ENCODE measurements at places on chromosomes 3 and 15.

- DNase-seq = no peak
Measured at GRCh38 chr3:159458010-159458409, 530.6 kb upstream of the IL12A start.

- DNase-seq = no peak
Measured at GRCh38 chr3:124383051-124383450, 347.2 kb upstream of the UMPS start.

DNA sequence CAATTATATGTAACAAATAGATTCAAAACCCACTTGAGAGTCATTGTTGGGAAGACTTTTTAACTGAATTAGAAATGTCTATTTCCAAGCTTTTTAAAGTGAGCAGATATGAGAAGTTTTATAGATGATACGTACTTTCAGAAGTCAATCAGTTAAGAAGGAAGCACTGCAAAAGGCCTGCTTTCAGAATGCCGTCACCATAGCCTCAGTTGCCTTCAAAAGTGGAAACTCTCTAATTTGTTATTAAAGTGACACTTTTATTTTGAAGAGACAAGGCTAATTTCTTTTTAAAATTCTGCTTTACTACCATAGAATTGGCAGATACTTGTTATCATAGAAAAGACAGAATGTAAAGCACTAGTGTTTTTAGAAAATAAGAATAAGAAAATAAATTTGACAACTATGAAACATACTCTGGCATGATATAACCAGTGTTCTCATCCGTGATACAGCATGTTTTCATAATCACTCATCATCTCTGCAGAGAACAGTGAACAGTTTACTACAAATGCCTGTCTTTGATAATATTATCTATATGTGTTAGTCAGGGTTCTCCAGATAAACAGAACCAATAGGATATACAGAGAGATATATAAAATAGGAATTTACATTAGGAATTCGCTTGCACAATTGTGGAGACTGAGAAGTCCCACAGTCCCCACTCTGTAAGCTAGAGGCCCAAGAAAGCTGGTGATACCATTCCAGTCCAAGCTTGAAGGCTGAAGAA is 7.0 kb upstream of the PLD1 start:
- no peak for DNase-seq

DNA sequence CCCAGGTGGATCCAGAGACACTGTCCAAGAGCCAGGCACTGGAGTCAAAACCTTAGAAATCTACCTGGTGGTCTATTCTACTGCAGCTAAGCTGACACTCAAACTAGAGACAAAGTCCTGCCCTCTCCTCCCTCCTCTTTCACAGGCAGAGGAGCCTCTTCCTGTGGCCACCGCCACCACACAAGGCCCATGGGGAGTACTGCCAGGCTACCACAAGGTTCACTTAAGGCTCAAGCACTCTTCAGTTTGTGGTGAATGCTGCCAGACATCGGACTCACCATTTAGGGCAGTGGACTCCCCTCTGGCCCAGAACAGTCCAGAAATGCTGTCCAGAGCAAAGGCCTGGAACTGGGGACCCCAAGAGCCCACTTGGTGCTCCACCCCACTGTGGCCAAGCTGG is 160.9 kb downstream of the ADAMTS17 start:
- no peak for DNase-seq

- no peak for DNase-seq
Measured at GRCh38 chr3:9951126-9951525, 1.1 kb downstream of the PRRT3 start.

DNA sequence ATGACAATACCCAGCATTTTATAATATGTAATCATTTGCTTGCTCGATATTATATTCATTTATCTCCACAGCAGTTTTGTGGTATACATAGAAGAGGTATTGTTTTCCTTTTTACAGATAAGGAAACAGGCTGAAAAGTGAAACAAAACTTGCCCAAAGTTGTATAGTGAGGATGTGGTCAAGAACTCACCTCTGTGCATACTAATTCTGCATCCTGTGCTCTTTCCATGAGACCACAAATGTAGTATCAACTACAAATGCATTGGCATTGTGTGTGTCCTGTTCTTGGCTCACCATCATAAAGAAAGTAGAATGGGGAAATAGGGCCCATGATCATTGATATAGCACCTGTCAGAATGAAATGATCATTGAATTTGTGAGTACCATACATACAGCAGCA is 167.3 kb downstream of the NECTIN3 start:
- DNase-seq = no peak

GRCh38 chr3:114241262-114241661 is 3.9 kb upstream of the ZNF80 start:
- no peak for DNase-seq

GRCh38 chr3:129878355-129878754 is 15.2 kb downstream of the TMCC1 start:
- no peak for DNase-seq

DNA sequence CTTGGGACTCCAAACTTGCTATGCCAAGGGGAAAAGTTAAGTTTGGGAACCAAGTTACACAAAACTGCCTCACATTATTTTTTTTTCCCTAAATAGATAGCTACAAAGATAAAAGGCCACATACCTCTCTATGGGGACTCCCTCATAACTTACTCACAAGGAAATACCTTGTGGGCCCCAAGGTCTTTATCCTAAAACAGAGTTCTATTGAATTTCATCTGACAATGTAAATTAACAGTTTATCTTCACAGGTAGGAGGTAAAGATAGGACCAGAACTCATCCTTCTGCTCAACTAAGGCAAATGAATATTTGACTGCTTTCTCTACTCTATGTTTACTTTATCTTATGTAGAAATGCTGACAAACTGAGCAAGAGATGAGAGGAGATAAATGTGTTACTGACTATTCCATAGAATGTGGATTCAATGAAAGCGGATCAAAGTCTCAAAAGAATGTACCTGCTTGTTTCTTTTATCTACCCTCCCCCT is 1278.0 kb downstream of the OTOL1 start:
- no peak for DNase-seq

DNA sequence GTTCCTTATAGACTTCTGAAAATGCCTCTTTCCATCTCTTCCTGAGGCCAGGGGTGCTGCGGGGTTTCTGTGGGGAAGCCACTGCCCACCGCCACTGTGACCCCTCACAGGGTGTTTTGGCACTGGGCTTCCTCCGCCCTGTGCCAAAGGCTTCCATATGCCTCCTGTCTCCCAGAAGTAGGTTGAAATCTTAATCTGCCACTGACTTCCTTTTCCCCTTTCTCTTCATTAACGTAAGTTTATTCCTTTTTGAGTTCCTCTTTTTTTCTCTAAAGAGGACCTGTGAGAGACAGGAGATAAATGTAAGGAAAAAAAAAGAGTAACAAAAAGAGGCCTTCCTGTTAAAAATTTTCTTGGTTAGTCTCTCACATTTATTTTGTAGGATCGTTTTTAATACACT is 220.5 kb downstream of the CTNNB1 start:
- no peak for DNase-seq

GRCh38 chr15:51155891-51156290 is 61.2 kb upstream of the TNFAIP8L3 start:
- no peak for DNase-seq

DNA sequence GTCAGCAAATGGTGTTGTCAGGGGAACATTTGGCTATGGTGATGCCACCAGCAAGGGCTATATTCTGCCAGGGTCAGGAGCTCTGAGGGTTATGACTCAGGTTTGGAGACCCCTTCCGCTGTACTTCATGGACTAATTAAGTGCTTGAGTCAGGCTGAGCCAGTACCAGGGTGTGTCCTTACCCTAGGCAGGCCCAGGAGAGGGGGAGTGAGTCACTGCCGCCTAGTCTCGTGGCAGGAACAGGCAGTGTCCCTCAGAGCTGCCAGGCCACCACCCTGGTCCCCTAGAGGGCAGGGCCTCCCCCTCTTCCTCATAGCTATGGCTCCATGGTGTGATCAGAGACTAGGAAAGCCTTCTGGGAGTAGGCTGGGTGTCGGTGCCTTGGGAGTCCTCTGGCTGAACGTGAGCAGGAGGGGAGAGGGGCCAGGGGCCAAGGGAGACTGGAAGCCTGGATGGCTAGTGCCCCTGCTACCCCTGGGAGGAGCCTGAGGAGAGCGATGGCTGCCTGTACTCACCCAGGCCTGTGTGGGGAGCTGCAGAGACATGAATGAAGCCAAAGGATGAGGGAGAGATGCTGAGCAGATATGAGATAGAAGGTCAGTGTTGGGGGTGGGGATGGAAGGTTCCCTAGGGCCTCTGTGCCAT is 10.6 kb downstream of the MAPKAPK3 start:
- no peak for DNase-seq

DNA sequence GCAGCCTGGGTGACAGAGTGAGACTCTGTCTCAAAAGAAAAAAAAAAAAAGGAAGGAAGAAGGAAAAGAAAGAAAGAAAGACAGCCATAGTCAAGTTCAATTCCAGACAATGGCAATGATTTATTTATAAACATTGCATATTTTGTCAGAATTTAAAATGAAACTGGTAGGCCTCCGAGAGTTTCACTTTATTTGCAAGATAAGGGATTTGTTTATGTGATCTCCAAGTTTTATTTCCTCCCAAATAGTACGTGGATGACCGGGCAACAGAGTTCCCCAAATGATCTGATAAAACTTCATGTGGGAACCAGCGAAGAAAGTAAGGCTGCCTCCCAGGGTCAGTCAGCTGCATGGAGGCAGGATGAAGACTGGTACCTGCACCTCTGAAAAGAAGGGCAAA is 28.6 kb upstream of the MOBP start:
- DNase-seq = no peak

Measured in activated CD4-positive, alpha-beta T cell treated with anti-CD3 and anti-CD28 coated beads, Interleukin-2, amount 50 U/mL, for 4 hours (primary cell).